ENCODE measurements at places on chromosomes 5 and 9.

GRCh38 chr9:117303643-117304230 is 111.1 kb downstream of the ASTN2 start:
- DNase-seq, result no peak

DNA sequence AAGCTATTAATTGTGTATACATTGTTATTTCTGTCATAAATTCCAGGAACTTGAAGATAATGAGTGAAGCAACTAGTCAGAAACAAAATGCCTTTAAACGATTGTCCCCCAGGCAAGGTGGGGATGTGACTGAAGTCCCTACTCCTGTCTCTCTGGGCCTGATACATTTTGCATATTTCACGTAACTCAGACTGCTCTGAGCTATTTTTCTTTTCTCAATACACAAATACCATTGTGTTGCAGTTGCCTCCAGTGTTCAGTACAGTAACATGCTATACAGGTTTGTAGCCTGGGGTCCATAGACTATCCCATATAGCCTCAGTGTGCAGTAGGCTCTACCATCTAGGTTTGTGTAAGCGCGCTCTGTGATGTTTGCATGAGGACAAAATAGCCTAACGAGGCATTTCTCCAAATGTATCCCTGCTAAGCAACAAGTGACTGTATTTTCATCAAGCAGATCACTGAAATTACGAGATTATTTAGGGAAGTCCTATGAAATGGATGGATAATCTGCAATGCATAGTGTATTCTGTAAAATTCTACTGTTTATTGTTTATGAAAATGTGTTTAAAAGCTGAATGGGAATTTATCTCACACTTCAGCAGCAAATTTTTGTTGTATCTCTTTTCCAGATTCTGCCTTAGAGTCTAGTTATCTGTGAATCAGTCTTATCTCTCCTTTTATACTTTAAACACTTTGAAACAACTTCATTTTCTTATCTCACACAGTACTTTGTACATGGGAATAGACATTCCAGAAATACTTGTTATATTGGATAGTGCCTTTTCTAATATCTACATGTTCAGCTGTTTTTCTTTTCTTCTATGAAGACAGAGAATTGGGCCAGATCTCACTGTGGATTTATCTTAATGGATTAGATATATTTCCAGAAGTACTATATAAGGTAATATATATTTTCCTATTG is 150.5 kb downstream of the CD180 start:
- no peak for DNase-seq

DNA sequence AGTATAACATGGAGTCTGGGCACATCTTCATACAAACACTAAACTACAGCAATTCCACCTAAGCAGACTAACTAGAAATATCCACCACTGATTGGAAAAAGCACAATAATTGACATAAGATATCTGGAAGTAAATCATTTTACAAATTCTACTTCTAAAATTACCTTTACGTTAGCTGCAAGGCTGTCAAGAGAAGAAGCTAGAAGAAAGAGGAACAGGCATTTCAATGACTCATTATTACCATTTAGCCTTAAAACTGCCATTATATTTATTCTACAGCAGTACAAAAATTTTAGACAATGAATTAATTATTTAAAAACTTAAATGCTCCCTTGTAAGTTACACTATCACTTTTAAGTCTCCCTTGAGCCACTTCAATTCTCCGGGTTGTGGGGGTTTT is 43.4 kb upstream of the PLPP6 start:
- DNase-seq, result no peak

- no peak for DNase-seq
Measured at GRCh38 chr5:109230369-109230768, 179.4 kb downstream of the PJA2 start.

- no peak for DNase-seq
Measured at GRCh38 chr5:147732291-147732883, 50.1 kb downstream of the JAKMIP2 start.

- DNase-seq, result no peak
Measured at GRCh38 chr5:42566652-42567295, 143.5 kb downstream of the GHR start.

DNA sequence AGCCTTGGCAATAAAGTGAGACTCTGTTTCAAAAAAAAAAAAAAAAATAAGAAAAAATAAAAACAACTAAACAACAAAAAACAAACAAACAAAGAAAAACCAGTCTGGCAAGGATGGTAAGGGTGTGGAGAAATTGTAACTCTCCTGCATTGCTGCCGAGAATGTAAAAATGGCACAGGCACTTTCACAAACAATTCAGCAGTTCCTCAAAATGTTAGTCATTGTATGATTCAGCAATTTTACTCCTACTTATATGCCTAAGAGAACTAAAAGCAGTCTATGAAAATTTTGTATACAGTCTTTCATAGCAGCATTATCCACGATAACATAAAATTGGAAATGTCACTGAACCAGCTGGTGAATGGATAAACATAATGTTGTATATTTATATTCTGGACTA is 280.4 kb downstream of the CDH9 start:
- no peak for DNase-seq

DNA sequence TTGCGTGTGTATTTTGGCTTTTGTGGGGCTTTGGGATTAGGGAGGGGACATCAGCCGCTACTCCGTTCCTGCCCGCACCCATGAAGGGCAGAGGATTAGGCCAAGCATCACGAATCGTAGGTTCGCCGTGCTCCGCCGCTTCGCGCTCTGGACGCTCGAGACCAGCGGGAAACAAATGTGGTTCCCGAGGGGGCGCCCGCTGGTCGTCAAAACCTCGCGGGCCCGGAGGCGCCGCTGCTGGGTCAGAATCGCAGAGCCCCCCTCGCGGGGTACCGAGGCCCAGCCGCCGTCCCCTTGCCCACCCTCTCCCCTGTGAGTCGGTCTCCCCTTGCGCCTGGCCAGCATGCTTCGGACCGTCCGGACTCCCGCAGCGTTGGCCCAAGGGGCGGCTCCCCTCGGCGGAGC is 2.3 kb upstream of the PAX5 start:
- no peak for DNase-seq

DNA sequence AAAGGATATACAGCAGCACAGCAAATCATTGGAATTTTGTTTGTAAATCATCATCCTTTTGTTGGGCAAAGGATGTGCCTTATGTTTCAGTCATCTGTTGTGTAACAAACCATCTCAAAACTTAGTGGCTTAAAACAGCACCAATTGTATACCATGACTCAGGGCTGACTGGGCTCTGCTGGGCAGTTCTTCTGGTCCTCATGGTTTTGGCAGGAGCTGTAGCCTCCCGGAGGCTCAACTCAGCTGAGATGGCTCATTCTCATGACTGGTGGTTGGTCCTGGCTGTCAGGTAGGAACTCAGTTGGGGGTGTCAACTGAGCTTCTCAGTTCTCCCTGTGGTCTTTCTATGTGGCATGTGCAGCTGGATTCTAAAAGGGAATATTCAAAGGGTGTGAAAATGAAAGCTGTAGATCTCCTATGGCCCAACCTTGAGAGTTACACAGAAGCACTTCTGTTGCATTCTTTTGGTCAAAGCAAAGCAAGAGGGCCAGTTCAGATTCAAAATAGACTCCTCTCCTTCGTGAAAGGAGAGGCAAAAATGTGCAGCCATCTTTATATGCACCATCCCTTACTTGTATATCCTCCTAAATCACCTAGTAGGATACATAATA is 39.1 kb upstream of the CPEB4 start:
- DNase-seq, result no peak

GRCh38 chr9:97562542-97562941 is 61.1 kb downstream of the TMOD1 start:
- DNase-seq, result no peak

GRCh38 chr5:135999406-136000139 is 29.2 kb upstream of the TGFBI start:
- no peak for DNase-seq

- DNase-seq, result peak; percentile 35
Measured at GRCh38 chr9:33721674-33722358, 73.5 kb upstream of the PRSS3 start.

Measured in SK-N-MC (cell line).